ENCODE measurements at places on chromosomes 12 and 14. TPM values are rescaled to one million over a fixed set of nuclear protein-coding genes. Genes with fewer than 3 reads are reported as not detected.

Gene BCL2L2
- polyA plus RNA-seq: 31.5 TPM

Gene KRT86
- 0.84 TPM for polyA plus RNA-seq

Gene RNF212B
- polyA plus RNA-seq: 0.07 TPM

Gene AICDA
- polyA plus RNA-seq: 4.0 TPM

Gene METTL25
- 12.1 TPM for polyA plus RNA-seq

All from small intestine (tissue), 16 donors.